ENCODE measurements at places on chromosomes 7 and 10.

GRCh38 chr10:68233046-68233445 lies 1.1 kb upstream of the ATOH7 start:
- DNase-seq, result no peak

DNA sequence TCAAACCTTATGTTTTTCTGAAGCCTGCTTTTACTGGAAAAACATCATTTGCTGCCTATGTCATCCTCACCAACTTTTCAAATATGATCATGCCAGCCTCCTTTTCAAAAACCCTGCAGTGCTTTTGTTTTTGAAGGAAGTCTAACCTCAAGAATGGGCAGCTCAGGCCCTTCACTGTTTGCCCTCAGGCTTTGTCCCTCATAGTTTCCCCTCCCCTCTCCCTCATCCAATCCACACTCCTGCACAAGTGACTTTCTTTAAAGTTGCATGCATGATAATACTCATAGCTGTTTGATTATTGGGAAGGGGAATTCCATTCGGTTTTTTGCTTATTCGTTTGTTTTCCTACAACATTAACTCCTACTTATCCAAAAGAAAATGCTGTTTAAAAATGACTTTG lies 219.4 kb downstream of the SEMA3E start:
- no peak for DNase-seq

DNA sequence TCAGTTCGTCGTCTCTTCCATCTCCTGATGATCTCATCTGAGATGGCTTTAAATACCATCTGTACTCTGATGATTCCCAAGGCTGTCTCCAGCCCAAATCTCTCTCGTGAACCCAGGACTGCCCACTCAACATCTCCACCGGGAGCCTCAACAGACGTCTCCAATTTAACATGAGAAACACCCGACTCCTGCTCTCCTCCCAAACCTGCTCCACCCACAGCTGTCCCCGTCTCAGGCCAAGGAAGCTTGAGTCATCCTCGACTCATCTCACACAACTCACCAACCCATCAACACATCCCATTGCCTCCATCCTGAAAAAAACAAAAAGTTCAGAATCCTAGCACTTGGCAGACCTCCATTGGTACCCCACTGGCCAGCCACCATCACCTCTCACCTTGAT lies 29.7 kb upstream of the CALN1 start:
- no peak for DNase-seq

DNA sequence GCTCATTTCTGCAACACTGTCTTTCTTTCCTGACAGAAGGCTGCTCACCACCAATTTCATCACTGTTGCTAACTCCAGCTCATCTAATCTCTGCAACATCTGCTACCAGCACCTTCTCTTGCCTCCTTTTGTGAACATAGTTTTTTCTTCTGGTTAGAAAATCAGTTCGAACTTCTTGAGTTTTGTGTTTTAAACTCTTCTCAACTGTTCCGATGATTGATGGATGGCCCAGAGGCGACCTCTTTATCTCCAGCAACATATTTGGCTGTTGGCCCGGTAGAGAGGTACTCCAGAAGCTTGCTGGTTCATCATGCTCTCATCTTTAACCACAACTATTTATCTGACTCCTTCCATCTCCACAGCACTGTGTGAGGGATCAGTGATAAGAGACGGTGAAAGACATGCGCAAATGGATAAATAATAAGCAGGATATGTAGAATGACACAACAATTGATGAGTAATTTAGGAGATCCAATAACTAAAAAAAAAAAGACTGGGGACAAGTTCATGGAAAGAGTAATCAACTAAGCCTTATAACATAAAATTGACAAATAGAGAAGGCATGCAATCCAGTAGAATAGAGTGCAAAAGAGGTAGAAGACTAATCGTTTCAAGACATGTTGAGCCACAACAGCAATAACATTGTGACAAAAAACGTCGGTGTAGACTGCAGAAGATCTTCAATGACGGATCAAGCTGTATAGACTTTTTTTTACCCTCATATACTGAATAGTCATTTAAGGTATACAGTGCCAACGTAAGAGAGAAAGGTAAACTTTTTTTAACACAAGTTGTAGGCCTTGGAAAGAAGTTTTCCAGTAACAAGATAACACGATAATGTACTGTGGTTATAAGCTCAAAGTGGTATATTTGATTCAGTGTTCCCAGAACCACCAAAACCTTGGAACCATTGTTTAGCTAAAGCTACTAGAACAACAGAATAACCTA lies 152.2 kb downstream of the CRPPA start:
- no peak for DNase-seq

DNA sequence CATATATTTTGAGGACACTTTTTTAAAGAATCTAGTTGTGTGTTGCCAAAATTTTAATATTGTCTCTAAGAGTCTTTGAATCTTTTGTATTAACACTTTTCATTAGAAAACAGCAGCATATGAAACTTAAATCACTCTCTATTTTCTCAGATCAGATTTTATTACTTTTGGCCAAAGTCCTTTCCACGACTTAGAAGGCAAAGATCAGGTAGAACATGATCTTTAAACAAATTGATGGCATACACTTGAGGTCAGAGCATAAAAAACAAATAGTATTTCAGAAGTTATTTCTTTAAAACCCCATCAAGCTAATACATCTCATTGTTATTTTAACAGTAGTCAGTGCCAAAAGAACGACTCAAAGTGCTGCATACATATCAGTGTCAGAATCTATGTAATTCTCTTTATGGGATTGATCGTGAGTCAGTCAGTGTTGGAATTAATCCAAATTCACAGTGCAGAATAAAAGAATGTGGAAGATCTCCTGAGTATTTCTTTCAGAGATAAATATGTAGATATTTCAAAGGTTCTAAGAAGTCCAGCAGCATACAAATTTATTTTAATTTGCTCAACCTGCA lies 9.6 kb upstream of the AGMO start:
- no peak for DNase-seq

- no peak for DNase-seq
Observed at GRCh38 chr10:117212176-117212575, 14.9 kb downstream of the KCNK18 start.

DNA sequence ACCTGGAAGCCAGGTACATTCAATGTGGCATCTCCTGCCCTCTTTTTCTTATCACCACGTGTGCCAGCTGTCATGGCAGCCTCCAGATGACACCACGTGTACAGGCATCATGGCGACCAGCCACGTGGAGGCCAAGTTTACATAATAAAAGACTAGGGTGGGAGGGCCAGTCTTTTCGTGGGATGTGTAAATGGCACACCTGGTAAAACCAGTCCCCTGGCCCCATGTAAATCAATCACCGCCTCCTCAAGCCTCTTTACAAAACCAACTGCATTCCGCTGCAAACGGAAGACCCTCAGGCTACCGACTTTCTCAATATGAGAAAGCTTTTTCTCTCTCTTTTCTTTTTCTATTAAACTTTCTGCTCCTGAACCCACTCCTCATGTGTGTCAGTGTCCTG lies 65.1 kb upstream of the PHF14 start:
- no peak for DNase-seq

DNA sequence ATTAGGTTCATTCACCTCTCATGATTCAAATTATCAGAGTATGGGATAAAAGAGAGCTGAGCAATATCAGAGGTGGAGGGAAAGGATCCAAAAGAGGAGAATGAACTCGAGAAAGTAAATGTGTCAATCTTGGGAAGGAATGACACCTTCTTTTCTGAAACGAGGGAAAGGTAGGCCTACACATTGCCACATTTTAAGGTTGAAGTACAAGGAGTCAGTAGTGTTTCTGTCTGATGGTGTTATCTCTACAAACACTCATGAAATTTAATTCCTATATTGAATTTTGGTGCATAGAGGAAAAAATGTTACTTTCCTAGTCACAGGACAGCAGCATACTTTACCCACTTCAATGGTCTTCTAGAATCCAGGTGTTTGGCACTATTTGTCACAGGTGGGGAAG lies 90.2 kb downstream of the DNAJB9 start:
- no peak for DNase-seq

- DNase-seq, result no peak
Observed at GRCh38 chr7:22563621-22564241, 63.7 kb upstream of the STEAP1B start.

DNA sequence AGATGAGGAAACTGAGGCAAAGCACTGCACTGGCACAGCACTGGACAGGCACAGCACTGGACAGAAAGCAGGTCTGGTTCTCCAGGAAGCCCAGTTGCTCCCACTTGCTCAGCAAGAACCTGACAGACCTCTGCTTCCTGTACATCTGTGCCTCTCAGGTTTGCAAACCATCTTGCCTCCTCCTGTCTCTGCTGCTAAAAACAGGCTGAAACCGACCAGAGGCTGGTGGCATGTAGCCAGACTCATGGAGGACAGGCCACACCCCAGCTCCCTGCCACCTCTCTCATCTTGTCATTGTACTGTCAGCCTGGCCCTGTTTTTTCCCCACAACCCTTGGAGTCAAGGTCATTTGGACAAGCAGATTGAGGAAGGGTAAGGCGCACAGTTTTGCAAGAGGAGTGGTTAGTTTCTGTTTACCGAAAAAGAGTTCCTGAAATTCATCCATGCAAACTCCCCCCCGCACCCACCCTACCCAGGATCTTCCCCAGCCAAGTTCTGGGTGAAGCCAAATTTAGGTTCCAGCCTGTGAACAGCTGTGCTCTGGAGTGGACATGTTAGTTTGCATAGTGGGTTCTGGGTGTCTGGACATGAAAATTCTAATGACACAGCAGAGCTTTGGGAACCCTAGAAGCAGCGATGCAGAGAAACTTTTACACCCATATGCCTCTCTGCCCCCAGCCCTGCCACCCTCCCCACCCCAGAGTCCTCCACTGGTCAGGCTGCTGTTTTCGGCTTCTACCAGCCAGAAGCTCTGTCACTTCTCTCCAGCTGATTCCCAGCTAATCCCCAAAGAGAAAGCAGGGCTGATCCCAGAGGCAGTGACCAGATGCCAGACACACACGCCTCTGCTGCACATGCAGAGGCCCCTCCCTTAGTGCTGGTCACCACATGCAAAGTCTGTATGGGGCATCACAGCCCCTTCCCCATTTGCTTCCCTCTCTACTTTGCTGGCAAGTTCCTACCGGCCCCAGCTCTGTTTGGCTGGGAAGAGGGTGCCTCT lies 8.5 kb upstream of the C10orf105 start:
- no peak for DNase-seq

DNA sequence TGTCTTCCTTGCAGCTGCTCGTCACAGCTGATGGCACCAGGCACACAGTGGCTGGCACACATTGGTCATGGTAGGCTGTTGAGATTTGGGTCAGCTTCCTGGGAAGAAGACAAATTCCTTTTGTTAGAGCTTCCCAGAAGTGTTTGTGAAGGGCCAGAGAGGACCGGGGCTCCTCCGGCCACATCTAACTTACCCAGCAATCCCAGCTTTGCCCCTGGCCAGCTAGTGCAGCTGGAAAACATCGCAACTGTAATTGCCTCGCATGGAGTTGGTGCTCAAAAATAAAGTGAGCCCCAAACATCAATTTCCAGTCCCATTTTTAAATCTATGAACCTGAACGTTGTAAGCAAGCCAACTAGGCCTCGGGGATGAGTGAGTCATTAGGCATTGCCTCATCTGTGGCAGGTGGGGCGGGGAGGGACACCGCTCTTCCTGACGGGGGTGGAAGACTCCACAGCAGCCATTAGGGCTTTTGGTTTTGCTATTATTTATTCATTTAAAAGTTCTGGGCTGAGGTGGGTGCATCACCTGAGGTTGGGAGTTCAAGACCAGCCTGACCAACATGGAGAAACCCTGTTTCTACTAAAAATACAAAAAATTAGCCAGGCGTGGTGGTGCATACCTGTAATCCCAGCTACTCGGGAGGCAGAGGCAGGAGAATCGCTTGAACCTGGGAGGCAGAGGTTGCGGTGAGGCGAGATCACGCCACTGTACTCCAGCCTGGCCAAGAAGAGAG lies 12.4 kb downstream of the CPA5 start:
- DNase-seq, result no peak

GRCh38 chr7:108511939-108512338 lies 14.0 kb downstream of the PNPLA8 start:
- no peak for DNase-seq

DNA sequence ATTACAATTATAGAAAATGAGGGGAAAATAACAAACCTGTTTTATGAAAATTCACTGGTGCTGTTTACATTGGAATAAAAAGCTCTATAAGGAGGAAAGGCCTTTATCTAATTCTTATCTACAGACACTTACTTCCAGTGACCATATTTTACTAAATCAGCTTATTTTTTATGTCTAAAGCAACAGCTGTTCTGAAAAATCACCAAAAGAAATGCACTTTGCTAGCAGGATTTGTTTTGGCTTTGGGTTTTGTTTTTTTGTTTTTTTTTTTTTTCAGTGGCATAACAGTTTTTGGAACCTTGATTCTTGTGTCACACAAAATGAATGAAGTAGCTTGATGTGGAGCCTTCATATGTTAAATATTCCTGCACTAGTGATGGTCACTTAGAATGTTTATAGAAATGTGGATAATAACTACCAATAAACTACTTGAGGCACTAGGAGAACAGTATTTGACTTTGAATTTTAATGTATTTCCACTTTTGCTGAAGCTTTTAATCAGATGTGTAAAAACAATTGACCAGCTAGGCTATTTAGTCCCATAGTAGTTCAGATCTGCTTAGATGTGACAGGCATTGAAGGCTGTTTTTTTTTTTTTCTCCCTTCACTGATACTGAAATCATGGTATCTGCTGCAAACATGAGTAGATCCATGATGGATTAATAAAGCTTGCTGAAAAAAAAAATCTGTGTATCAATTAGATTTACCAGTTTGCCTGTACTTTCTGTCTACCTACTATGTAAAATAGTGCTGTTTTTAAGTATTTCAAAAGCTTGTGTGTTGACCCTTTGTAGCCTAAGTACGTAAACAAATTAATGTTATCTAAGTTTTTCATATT lies 2.8 kb downstream of the ARL4A start:
- no peak for DNase-seq

DNA sequence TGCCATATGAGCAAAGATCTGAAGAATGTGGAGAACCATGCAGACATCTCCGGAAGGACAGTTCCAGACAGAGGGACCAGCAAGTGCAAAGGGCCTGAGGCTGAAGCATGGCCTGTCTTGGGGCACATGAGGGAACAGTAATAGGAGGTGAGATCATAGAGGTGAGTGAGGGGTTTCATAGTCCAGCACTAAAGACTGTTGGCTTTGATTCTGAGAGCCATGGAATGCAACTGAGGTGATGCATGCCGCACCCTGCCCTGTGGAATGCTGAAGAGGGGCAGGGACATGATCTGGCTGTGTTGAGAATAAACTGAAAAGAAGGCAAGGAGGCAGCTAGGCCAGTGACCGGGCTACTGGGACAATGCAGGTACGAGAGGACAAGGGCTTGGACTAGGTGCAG lies 253.1 kb upstream of the KLF14 start:
- no peak for DNase-seq

- no peak for DNase-seq
Observed at GRCh38 chr10:104681485-104681884, 40.4 kb downstream of the SORCS3 start.

- no peak for DNase-seq
Observed at GRCh38 chr10:5944389-5945189, 32.8 kb downstream of the IL15RA start.

GRCh38 chr7:144513334-144513733 lies 109.8 kb upstream of the NOBOX start:
- no peak for DNase-seq

GRCh38 chr10:108812296-108812695 lies 1111.0 kb downstream of the XPNPEP1 start:
- no peak for DNase-seq
